Pancreas (tissue), 10 donors: ENCODE measurements at places on chromosomes 1 and 21. TPM values are rescaled to one million over a fixed set of nuclear protein-coding genes. Genes with fewer than 3 reads are reported as not detected.

The FBXO2 gene
- total RNA-seq: 48.5 TPM

DNA sequence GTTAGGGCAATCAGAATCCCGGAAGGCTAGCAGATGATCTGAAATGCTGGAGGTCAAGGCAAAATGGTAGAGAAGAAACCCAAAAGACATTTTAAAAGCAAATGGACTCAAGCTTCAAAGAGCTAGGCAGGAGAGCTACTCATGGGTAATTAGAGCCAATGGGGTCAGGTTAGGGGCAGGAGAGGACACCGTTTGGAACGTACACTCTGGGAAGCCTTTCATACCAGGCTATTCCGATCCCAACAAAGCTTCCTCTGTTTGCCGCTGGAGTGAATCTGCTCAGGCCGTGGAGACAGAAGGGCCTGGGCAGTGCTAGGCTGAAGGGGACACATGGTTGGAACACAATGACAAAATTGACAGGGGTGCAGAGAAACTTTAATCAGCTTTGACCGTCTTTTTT is 346.6 kb downstream of the RPS6KC1 start:
- DNase-seq: no peak

GRCh38 chr1:210236840-210237409 is 4.3 kb downstream of the SERTAD4 start:
- no peak for DNase-seq

The ZNF648 gene
- total RNA-seq: 0.20 TPM

- no peak for DNase-seq
Measured at GRCh38 chr1:6923955-6924881, 139.0 kb downstream of the CAMTA1 start.

The SYTL1 gene
- total RNA-seq: 104 TPM

The TMEM269 gene
- not detected for total RNA-seq

GRCh38 chr1:209103092-209103491 is 480.4 kb upstream of the CAMK1G start:
- no peak for DNase-seq

DNA sequence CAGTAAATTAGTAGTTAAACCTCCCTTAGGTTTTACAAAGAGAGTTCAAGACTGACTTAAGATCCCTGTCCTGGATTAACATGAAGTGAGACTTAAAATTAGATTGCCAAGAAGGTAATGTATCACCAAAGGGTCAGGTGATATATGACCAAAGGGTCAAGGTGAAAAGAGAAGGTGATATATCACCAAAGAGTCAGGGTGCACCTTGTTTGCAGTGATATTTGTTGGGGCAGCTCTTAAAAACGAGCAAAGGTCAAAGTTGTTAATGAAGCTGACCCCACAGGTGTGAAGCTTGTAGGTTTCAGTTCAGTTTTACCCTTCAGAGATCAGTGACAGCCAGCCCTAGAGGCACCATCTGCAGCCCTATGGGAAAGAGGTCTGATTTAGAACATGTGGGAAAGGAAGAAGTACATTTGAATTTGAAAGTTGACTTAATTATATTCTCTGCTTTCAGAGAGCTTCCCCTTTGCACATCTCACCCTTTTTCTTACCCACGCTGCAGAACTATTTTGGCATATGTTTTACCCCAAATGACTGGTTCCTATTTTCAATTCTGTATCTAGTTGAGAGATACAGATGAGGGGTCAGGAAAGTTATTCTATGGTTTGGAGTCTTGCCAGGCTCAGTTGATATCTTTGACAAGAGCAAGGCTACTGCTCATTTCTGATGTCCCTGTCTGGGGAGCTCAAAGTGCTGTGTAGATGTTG is 170.8 kb downstream of the S1PR1 start:
- no peak for DNase-seq

The KCNE1 gene
- 0.75 TPM for total RNA-seq

The FAM167B gene
- 6.9 TPM for total RNA-seq

DNA sequence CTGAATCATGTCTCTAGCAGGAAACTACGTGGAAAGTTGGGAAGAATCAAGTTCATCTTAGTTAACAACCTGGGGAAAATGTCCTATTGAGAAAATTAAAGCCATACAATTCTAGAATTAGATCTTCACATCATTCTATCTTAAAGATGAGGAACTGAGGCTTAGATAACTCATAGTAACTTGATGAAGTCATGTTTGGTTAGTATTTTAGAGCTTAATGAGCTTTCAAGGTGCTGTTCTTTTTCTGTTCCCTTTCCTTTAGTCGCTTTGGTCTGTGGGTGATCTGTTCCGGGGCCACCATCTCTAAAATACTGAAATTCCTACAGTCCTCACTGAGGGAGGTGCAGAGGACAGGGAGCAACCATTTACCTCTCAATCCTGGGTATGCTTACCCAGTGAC is 4.3 kb upstream of the GLUL start:
- no peak for DNase-seq

The SPRR2E gene
- not detected for total RNA-seq

The ST7L gene
- 11.7 TPM for total RNA-seq

- peak; percentile 37 for DNase-seq
Measured at GRCh38 chr1:226820941-226821718, 49.3 kb upstream of the PSEN2 start.

The APOBEC4 gene
- not detected for total RNA-seq

DNA sequence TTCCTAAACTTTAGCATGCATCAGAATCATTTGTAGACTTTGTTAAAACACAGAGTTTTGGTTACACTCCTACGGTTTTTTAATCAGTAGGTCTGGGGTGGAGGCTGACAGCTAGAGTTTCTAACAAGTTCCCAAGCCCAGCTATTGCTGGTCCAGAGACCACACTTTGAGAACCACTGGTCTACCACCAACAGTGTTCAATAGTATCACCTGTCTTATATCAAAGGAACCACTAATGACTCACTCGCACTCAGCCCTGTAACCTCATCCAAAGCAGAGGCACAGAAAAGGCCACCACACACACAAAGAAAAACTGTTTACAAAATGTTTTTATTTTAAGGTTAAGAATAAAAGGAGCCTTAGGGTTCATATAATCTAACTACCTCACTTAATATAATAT is 68.7 kb downstream of the HIVEP3 start:
- DNase-seq: no peak

- DNase-seq: no peak
Measured at GRCh38 chr1:207628776-207629175, 16.2 kb upstream of the CR1L start.

GRCh38 chr1:201126463-201126831 is 537 bp downstream of the ASCL5 start:
- DNase-seq: no peak

GRCh38 chr1:29532751-29533150 is 296.4 kb downstream of the PTPRU start:
- DNase-seq: no peak

DNA sequence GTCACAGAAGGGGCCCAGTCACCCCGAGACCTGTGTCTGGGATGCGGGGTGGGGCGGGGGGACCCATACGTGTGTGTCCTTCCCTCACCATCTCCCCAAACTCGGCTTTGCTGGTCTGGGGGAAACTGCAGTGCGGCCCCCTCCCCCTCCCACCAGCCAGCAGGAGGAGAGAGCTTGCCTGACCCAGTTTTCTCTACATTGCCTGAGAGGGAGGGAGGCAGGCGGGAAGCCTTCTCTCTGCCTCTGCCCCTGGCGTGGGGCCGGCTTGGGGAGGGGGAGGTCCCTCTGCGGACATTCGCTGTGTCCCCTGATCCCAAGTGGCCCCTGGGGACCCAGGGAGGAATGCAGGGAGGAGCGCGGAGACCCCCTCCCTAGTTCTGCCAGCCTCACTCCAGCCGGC is 3.9 kb downstream of the EPHA8 start:
- DNase-seq: peak; percentile 36

DNA sequence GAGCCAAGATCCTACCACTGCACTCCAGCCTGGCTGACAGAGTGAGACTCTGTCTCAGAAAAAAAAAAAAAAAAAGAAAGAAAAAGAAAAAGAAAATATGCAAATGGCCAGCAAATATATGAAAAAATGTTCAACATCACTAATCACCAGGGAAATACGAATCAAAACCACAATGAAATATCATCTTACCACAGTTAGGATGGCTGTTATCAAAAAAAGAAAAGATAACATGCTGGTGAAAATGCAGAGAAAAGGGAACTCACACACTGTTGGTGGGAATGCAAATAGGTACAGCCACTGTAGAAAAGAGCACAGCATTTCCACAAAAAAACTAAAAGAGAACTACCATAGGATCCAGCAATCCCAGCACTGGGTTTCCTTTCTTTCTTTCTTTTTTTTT is 477.5 kb downstream of the SMYD3 start:
- no peak for DNase-seq

The DNAI4 gene
- 6.6 TPM for total RNA-seq

The CRP gene
- total RNA-seq: 1.3 TPM

- no peak for DNase-seq
Measured at GRCh38 chr1:200030791-200031190, 3.3 kb downstream of the NR5A2 start.

The CASQ1 gene
- not detected for total RNA-seq

GRCh38 chr1:64183395-64184002 is 19.9 kb upstream of the UBE2U start:
- DNase-seq: no peak

DNA sequence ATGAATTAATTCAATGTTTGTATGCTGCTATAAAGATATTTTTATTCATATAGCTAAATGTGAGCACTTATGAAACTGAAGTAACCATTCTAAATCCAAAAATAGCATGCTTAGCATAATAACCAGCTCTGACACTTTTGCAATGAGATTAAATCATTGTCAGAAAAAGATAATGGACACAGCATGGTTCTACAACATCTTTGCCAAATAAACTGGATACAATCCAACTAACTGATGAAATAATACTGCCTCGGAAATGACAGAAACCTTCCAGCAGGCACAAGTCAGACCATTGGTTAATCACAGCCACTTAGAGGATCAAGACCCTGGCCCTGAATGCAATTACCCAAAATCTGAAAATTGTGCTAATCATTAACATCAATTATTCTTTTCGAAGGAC is 592.7 kb upstream of the ADGRL4 start:
- no peak for DNase-seq

The OR2L13 gene
- total RNA-seq: not detected

The TDRD5 gene
- total RNA-seq: 0.47 TPM

The CD1E gene
- not detected for total RNA-seq

DNA sequence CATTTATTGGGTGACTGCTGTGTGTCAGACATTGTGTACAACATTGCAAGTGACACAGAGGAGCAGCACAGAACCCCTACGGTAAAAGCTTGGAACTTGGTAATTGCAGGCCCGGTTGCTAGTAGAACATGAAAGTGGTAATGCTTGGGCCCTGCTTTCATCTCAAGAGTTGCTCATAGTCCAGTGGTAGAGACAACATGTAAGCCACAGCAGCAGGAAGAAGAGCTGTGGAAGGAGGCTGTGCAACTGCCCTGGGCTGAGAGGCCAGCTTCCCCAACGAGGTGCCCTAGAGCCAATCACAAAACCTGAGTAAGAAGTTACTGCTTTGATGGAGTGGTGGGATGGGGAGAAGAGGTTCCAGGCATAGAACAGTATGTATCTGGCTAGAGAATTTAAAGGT is 18.4 kb downstream of the CNIH4 start:
- no peak for DNase-seq

The LHX8 gene
- total RNA-seq: not detected

The TMIGD3 gene
- total RNA-seq: 0.25 TPM

DNA sequence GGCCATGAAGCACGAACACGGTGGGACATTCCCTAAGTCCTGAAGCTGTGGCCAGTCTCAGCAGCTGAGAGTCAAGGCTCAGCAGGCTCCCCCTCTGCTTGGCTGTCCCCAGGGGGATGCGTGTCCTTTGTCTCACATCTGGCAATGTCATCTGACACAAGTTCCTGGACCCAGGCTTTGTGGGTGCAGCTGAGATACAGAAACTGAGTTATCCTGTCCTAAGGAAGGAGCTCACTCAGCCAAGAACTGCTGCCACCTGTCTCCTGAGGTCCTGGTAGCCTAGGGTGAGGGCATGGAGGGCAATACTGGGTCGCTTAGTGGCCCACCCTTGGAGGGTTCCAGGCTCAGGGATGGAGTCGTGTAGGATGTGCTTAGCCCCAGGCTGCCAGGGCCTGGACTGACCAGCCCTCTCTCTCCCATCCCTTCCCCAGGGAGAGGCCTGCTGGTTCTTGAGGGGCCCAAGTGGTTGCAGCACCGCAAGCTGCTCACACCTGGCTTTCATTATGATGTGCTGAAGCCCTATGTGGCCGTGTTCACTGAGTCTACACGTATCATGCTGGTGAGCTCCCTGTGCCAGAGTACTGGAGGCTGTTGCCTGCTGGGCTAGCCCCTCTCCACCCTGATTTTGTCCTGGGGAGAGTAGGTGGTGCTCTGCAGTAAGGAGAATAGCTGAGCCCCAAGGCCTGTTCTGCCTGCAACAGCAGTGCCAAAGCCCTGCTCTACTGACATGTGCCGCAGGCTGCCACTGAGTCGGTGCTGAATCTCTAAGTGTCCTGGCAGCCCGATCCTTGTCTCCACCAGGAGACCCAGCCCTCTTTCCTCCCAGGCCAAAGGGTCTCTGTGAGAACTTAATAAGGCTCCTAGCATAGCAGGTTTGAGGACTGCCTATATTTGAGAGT is 13.5 kb downstream of the CYP4B1 start:
- DNase-seq: no peak

DNA sequence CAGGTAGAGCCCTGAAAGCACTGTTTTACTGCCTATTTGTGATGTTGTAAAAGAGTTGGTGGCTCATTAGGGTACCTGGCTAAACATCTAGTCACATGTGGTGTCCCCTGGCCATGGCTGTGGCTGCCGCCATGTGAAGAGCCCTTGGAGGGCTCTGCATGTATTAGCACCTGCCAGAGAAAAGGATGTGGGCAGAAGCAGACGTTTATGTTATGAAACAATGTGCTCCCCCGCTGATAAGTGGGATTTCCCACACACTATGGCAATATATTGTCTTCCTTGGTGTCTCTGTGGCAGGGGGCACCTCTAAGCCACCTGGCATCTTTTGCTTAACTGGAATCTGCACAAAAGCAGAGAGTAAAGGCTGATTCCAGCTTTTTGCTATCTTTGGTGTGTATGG is 9.6 kb downstream of the TENT5C start:
- no peak for DNase-seq

The APCS gene
- total RNA-seq: 13.4 TPM

GRCh38 chr1:217506878-217507277 is 124.0 kb downstream of the GPATCH2 start:
- DNase-seq: no peak

GRCh38 chr1:112061901-112062320 is 72.4 kb upstream of the KCND3 start:
- no peak for DNase-seq

The CCDC190 gene
- total RNA-seq: not detected

GRCh38 chr1:11648732-11649158 is 5.5 kb downstream of the FBXO2 start:
- DNase-seq: peak; percentile 83

The TESK2 gene
- 2.0 TPM for total RNA-seq
